ENCODE measurements at places on chromosomes 13 and 19.

DNA sequence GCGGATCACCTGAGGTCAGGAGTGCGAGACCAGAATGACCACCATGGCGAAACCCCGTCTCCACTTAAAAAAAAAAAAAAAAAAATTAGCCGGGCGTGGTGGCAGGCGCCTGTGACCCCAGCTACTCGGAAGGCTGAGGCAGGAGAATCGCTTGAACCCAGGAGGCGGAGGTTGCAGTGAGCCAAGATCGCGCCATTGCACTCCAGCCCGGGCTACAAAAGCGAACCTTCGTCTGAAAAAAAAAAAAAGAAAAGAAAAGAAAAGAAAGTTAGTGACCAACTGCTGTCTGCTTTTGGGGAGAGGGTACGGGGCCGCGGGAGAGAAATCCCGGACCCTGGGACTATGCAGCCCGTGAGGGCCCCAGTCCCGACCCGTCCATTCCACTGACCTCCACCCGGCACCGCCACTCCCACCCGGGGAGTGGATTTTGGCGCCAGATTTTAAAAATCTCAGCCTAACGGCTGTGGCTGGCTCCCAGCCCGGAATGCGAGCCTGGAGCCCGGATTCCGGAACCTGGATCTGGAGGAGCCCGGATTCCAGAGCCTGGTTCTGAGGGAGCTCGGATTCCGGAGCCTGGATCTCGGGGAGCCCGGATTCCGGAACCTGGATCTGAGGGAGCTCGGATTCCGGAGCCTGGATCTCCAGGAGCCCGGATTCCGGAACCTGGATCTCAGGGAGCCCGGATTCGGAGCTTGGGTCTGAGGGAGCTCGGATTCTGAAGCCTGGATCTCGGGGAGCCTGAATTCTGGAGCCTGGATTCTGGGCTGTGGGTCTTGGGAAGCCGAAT lies 6.1 kb upstream of the LMNB2 start:
- peak; percentile 94 for DNase-seq

DNA sequence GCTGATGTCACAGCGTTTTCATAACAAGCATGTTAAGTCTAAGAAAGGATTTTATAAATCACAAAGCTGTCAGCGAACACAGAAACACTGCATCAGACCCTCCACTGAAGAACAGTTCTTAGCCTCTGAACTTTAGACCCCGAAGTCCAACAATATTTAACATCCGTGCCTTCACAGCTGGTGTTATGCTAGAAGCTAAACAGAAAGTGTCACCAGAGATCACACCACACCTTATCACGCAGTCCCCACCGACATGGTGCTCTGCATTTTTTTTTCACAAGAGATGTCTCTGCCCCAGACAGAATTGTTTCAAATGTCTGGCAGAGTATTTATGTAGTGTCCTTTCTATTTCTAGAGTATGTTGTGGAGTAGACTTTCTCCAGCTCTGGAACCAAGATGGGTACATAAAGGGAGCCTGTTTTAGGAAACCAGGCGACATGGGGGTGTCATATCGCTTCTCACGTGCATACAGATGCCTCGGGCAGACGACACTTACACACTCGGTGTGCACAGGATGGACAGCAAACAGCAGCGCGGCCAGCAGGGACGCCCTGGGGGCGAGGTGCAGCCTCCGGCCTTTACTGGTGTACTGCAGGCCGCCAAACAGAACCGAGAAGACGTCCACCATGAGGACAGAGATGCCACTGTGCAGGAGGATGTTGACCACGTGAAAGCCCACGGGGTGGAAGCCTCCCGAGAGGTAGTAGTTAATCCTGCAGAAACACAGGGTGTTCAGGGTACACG lies 12.0 kb downstream of the TMTC4 start:
- DNase-seq, result no peak

DNA sequence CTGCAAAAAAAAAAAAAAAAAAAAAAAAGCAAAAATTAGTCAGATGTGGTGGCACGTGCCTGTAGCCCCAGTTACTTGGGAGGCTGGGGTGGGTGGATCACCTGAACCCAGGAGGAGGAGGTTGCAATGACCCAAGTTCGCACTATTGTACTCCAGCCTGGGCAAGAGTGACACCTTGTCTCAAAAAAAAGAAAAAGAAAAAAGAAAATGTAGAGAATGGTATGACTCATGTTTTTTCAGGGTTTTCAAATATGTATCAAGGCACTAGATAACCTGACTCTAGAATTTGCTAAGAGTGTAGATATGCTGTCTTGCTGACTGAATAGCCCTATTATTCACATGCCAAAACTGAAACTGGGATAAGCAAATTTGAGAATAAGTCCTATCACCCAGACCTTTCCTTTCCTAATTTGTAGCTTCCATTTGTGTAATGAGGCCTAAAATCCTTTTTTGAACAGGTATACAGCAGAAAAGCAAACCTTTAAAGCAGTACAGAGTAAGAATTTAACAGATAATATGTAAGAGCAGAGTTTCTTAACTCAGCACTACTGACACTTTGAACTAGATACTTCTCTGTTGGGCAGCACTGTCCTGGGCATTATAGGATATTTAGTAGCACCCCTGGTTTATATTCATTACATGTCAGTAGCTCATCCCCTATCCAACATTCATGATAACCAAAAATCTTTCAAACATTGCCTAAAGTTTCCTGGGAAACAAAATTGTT lies 108.6 kb downstream of the ELF1 start:
- DNase-seq, result peak; percentile 24

- no peak for DNase-seq
These were observed 32.1 kb upstream of the PEPD start for GRCh38 chr19:33553530-33554310.

- no peak for DNase-seq
These were observed 331.8 kb downstream of the FOXO1 start for GRCh38 chr13:40334616-40335015.

- DNase-seq, result peak; percentile 23
These were observed 117.8 kb downstream of the KCTD12 start for GRCh38 chr13:76768384-76768783.

- DNase-seq, result no peak
These were observed 51.7 kb downstream of the DGKH start for GRCh38 chr13:42099962-42100675.

- DNase-seq, result no peak
These were observed 14.7 kb downstream of the ALOX5AP start for GRCh38 chr13:30750036-30750435.

DNA sequence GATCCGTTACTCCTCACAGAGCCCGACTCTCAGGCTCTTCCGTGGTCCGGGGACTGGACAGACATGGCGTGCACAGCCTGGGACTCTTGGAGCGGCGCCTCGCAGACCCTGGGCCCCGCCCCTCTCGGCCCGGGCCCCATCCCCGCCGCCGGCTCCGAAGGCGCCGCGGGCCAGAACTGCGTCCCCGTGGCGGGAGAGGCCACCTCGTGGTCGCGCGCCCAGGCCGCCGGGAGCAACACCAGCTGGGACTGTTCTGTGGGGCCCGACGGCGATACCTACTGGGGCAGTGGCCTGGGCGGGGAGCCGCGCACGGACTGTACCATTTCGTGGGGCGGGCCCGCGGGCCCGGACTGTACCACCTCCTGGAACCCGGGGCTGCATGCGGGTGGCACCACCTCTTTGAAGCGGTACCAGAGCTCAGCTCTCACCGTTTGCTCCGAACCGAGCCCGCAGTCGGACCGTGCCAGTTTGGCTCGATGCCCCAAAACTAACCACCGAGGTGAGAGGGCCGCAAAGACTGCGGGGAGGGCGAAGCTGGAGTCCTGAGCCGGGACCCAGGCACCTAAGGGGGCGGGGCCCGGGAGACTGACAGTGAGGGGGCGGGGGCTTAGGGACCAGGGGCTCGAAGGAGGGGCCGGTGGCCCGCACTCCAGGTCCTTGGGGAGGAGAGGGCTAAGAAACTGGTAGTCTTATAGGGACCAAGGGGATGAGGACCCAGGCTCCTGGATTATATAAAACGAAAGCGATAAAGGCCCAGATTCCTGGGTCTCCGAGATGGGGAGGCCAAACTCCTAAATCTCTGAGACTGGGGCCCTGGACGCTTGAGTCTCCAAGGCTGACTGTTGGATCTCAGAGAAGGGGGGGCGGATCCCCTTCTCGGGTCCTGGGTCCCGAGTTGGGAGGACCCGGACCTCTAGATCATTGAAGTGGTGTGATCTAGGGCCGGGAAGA lies 2.0 kb downstream of the ETV2 start:
- DNase-seq, result peak; percentile 82

- peak; percentile 19 for DNase-seq
These were observed 112.6 kb downstream of the STARD13 start for GRCh38 chr13:33172911-33173310.

DNA sequence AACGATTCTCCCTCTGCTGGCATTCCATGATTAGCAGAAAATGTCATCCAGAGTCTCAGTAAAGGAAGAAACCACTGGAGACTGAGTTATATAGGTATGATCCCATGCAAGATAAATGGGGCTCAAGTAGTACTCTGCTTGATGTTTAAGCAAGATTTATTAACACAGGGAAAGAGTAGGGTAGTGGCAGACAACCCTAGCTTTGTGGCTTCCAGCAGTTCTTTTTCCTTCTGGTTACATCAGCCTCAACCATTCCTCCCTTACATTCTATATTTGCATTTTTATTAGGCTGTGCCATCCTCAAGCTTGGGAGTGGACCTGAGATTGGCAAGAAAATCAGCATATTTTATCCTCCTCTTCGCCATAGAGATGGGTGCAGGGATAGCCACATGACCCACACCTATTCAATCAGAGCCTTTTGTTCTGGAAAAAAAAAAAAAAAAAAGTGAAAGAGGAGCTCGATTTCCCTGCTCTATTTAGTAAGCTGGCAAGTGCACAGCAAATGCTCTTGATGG lies 402.1 kb downstream of the ZNF536 start:
- no peak for DNase-seq

GRCh38 chr19:33780251-33780650 lies 16.4 kb upstream of the KCTD15 start:
- no peak for DNase-seq

DNA sequence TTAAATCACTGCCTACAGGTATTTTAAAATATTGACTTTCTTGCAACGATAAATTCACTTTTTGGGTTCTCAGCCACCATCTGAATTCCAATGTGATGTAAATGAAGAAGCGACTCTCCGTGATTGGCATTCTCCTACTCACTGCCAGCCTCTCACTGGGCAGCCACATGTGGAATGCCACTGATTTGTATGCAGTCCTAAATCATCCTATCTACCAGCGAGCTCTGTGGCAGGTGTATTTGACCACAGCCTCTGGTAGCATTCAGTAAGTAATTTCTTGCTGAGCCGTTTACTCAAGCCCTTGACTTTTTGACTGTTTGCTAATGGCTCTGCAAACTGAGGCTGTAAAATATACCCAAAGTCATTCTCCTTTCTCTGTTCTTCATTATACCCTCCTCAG lies 559.0 kb upstream of the SLC10A2 start:
- no peak for DNase-seq

DNA sequence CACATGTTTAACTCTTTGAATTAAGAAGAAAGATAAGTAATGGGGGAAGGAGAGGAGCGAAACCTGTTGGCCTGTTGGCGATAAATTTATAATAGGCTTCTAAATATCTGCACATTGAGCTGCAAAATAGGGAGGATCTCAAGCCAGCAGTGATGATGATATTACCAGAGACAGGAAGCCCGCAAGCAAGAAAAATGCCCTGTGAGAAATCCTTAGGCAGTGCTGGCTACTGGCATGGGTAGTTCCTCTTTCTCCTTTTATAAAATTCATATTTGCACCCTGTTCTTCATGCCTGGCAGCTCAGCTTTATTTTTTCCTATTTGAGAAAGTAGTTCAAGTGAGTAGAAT lies 858 bp upstream of the USP12 start:
- peak; percentile 46 for DNase-seq

DNA sequence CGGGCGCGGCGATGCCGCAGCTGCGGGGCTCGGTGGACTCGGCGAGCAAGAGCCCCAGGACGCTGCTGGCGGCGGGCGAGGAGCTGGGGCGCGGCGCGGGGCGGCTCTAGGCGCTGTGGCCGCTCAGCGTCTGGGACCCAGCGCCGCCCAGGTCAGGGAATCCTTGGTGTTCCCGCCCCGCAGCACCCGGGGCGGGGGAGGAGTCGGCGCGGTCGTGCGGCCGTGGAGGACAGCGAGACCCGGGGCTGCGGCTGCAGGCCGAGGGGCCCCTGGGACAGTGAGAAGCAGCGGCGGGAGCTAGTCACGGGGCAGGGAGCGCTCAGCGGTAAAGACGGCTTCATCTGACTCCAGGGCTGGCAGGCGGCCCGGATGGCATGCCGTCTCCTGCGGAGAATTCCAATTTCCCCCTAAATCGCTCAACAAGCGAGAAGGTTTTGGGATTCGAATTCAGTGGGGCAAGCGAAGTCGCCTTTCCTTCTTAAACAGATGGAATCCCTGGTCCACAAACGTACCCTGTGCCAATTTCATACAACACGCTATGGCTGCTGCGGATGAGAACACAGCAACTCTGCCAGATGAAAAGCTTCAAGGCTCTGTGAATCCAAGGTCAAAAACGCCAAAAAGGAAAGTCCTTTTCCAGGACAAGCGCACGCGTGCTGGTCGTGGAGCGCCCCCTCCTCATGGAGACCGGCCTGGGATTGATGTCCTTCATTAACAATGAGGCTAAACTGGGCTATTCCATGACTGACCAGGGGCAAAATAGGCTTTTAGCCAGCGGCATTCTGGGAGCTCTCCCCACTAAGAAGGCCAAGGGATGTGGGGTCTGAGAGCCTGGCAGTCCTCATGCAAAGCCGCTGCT lies 4.2 kb upstream of the ZSCAN4 start:
- DNase-seq, result peak; percentile 35

DNA sequence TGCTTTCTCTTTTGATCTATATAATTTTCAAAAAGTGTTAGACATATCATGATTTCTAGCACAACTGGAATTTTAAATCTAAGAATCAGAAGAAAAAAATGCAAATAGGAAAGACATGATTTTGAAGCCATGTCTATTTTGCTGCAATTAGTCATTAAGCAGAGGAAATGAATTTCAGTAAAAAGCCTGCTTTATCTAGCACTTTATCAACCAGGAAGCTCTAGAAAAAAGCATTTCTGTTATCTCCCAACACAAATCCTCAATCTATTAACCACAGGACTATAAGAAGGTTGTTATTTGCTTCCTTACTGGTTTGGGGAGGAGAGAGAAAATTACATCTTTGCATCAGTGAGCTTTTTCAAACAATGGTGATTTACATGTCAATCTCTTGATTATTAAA lies 716.7 kb downstream of the DIAPH3 start:
- DNase-seq, result no peak
